Aorta (tissue), 5 donors: ENCODE measurements at places on chromosomes 7 and 10. TPM values are rescaled to one million over a fixed set of nuclear protein-coding genes. Genes with fewer than 3 reads are reported as not detected.
A peak's percentile ranks its signal among the peaks of the same experiment; 100 is the strongest.

DNA sequence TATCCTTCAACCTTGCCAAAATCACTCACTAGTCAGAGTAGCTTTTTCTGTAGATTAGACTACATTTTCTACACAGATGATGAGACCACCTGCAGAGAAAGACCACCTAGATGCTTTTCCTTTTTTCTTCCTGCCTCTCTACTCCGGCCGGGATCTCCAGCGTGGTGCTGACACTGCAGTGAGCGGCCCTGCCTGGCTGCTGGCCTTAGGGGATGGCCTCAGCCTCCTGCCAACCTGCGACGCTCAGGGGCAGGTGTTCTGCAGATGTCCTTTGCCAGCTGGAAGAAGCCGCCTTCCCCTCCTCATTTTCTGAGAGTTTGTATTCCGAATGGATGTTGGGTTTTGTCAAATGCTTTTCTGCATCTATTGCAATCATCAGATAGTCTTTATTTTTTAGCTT, 43.5 kb upstream of the NKX6-2 start:
- no peak overlapping the region for H3K27ac ChIP-seq
- no peaks in the 10 kb centered on the region for H3K4me1 ChIP-seq
- DNase-seq = no peak

DNA sequence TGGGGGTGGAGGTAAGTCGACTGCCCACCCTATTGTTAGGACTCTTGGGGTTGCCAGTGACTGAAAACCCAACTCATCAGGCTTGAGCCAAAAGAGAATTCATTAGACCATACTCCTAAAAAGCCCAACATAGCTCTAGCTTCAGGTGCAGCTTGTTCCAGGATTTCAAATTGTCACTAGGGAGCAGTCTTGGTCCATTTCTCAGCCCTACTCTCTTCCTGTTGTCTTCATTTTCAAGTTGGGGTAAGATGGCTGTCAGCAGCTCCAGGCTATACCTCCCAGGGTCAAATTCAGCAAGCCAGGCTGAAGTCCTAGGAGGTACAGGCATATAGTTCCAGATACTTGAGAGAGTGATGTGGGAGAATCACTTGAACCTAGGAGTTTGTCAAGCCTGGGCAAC, 14.9 kb upstream of the COL13A1 start:
- no peaks in the 10 kb centered on the region for H3K36me3 ChIP-seq
- H3K27me3 ChIP-seq = no peaks in the 10 kb centered on the region
- no peak overlapping the region for H3K27ac ChIP-seq
- DNase-seq = no peak
- H3K4me3 ChIP-seq = no peak overlapping the region
- peaks cover 7% of the 10 kb centered on the region for H3K4me1 ChIP-seq

GRCh38 chr7:20329389-20330238, 1.1 kb upstream of the ITGB8 start:
- H3K27ac ChIP-seq = peak overlapping the region; percentile 12
- peak; percentile 83 for DNase-seq
- H3K4me3 ChIP-seq = peak overlapping the region; percentile 59
- H3K36me3 ChIP-seq = no peaks in the 10 kb centered on the region

- no peaks in the 10 kb centered on the region for H3K27me3 ChIP-seq
- H3K27ac ChIP-seq = no peak overlapping the region
- no peak overlapping the region for H3K4me3 ChIP-seq
- H3K36me3 ChIP-seq = no peaks in the 10 kb centered on the region
- DNase-seq = no peak
Measured at GRCh38 chr10:30011396-30011795, 48.0 kb downstream of the JCAD start.

DNA sequence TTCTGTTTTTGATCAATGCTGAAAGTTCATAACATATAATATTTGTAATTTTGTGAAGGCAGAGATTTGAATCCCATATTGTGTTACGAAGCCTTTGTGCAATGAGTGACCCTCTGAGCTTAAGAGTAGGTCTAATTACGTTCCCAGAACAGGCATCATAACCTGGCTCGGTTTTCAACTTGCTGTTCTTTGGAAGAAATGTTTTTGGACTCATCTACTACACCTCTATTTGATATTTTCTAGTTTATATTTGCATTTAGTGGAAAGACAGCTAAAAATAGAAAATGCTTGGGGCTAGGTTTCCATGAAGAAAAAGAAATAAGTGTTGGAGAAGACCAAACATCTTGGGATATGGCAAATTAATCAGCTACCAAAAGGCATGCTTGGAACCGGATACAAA, 234.8 kb downstream of the AGMO start:
- H3K4me1 ChIP-seq = no peaks in the 10 kb centered on the region
- H3K27ac ChIP-seq = no peak overlapping the region
- H3K36me3 ChIP-seq = no peaks in the 10 kb centered on the region
- H3K27me3 ChIP-seq = no peaks in the 10 kb centered on the region

DNA sequence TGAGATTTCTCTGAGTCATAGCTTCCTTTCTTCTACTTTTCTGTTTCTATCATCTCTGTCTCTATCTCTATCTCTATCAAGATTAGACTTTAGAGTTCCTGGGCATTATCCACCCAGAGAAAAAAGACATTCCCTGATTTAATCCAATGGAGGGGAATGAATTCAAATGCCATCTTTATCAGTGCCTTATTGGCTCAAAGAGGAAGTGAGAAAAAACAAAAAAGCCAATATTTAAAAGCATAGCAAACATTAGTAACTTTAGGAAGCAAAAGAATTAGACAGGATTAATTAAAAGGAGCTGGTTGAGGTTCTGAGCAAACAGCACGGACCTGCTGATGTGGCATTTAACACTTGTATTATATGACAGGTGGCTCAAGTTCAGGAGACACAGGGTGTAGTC, 736.5 kb downstream of the REEP3 start:
- no peak overlapping the region for H3K27ac ChIP-seq
- no peaks in the 10 kb centered on the region for H3K36me3 ChIP-seq
- H3K4me3 ChIP-seq = no peak overlapping the region
- no peaks in the 10 kb centered on the region for H3K27me3 ChIP-seq

DNA sequence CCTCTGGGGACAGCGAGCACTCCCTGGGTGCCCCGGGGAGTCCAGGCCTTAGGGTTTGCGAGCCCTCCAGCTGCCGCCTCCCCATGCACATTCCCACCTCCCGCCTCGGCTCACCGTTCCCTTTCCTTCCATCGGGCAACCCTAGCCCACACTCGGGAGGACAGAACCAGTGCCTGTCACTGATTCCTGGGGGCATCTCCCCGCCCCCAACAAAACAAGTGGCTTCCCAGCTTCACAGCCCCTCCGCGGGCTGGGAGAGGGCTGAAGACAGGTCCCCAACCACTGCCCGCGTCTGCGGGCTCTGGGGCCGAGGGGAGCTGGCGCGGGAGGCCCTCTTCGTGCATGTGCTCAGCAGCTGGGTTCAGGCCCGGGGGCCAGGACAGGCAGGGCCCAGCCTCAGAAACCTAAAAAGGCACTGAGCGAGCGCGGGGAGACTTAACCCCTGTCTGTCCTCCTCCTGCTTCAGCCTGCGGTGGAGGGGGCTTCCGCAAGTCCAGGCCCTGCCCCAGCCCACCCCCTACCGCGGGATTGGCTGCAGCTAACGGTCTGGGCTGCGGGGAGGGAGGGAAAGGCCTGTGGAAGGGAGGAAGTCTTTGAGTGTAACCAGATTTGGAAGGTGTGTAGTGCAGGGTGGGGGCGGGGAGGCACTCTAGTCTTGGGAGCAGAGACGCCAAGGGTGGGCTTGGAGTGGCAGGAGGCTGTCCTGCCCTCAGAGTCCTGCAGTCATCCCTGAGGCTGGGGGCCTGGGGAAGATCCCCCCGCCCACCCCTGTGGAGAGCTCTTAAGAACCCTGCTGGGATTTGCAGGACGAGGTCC, 1.2 kb downstream of the FLNC start:
- H3K27ac ChIP-seq = peak overlapping the region; percentile 7
- peak; percentile 76 for DNase-seq
- no peaks in the 10 kb centered on the region for H3K27me3 ChIP-seq
- H3K4me1 ChIP-seq = no peaks in the 10 kb centered on the region
- H3K36me3 ChIP-seq = no peaks in the 10 kb centered on the region

DNA sequence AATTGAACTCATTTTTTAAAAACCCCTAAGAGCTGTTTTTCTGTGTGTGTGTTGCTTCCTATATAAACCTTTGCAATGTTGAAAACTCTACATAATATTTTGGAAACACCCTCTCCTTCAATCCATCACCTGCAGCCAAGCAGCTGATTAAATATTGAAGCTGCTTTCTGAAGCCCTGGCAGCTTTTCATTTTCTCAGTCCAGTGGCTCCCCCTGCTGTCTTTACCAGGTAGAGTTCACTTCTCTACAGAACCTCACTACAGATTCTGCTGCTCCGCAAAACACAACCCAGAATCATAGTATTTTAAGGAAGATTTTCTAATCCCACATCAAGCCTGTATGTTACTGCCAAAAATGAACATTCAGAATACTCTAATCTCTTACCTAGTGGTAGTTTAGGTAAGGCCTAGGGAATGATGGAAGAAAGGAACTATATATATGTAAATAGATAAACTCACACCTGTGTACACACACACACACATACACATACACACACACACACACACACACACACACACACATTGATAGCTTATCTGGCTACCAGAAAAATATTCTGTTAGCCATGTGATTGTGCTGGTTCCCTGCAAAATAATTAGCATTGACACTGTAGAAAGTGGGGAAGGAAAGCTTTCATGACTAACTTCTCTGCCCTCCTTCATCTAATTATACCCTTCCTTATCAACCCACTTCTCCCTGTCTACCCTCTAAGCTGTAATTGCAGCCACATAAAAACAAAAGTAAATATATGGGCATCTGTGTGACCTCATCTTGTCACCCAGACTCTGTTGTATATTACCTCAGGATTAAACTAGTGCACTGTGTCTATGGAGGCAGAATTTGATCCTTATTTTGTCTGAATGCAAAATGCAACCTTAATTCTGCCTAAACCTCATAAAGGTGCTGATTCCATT, 229.5 kb upstream of the FZD1 start:
- no peaks in the 10 kb centered on the region for H3K4me1 ChIP-seq
- no peaks in the 10 kb centered on the region for H3K36me3 ChIP-seq
- no peak for DNase-seq
- H3K27me3 ChIP-seq = no peaks in the 10 kb centered on the region

GRCh38 chr10:84429926-84430520, 101.6 kb downstream of the CCSER2 start:
- no peak overlapping the region for H3K4me3 ChIP-seq
- no peaks in the 10 kb centered on the region for H3K36me3 ChIP-seq
- peak; percentile 81 for DNase-seq
- no peak overlapping the region for H3K27ac ChIP-seq
- no peaks in the 10 kb centered on the region for H3K27me3 ChIP-seq
- H3K4me1 ChIP-seq = peaks cover 6% of the 10 kb centered on the region

- no peaks in the 10 kb centered on the region for H3K36me3 ChIP-seq
- H3K27ac ChIP-seq = no peak overlapping the region
- no peaks in the 10 kb centered on the region for H3K4me1 ChIP-seq
- no peak for DNase-seq
Measured at GRCh38 chr7:139990571-139991268, 72.0 kb downstream of the PARP12 start.

GRCh38 chr7:91164506-91164905, 99.7 kb upstream of the FZD1 start:
- peaks cover 1% of the 10 kb centered on the region for H3K27me3 ChIP-seq
- H3K36me3 ChIP-seq = no peaks in the 10 kb centered on the region

GRCh38 chr10:13351340-13351915, 3.3 kb upstream of the SEPHS1 start:
- no peaks in the 10 kb centered on the region for H3K4me1 ChIP-seq
- H3K27ac ChIP-seq = no peak overlapping the region
- no peaks in the 10 kb centered on the region for H3K27me3 ChIP-seq
- no peak overlapping the region for H3K4me3 ChIP-seq
- H3K36me3 ChIP-seq = no peaks in the 10 kb centered on the region

DNA sequence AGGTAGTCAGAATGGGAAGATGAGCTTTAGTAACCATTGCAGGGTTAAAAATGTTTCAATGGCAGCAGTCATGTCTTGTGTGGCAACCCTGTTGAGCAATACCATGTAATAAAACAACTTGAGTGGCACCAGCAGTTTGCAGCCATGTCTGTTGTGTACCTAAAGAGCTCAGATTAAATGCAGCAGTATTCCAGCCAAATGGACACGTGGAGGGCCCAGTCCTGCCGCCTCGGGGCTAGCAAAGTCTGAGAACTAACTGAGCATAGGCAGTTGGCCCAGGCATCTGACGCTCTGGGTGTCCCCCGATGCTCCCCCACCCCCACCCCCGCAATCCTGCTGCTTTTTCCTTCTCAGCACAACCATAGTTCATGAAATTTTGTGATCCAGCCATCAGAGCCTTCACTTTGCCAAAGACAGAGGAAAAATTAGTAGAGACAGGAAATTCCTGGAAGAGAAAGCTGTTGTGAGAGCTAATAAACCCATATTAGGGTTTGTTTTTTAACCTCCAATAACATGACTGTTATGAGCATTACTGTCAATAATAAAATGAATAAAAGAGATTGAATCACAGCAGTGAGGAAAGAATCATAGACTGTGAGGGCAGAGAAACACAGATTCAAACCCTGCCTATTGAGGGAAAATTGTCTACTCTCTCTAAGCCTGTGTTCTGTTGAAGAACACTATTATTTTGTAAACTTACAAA, 220.6 kb upstream of the RHOBTB1 start:
- H3K4me1 ChIP-seq = peaks cover 2% of the 10 kb centered on the region
- no peak overlapping the region for H3K27ac ChIP-seq
- no peak overlapping the region for H3K4me3 ChIP-seq

DNA sequence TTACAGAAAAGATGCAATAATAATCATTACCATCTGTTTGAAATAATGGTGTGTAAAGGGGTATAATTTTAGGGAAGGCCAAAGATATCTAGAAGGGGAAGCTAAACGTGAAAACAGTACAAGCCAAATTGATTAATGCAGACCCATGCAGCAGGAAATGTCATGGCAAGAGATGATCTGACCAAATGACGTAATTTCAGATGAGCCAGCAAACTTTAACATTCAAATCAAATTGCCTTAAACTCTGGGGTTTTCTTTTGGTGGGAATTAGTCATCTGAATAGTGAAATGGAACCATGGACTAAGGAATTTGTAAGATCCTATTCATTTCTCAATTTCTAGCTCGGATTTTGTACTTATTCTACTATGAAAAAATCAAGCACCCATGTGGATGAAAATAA, 21.4 kb upstream of the SCIN start:
- DNase-seq = no peak
- no peaks in the 10 kb centered on the region for H3K36me3 ChIP-seq
- H3K27ac ChIP-seq = no peak overlapping the region
- H3K4me1 ChIP-seq = no peaks in the 10 kb centered on the region
- no peak overlapping the region for H3K4me3 ChIP-seq

- no peaks in the 10 kb centered on the region for H3K27me3 ChIP-seq
- no peak overlapping the region for H3K27ac ChIP-seq
- no peaks in the 10 kb centered on the region for H3K36me3 ChIP-seq
- no peak overlapping the region for H3K4me3 ChIP-seq
- DNase-seq = peak; percentile 74
Measured at GRCh38 chr10:44382131-44382858, 2.6 kb downstream of the CXCL12 start.

The TRPV5 gene
- not detected for total RNA-seq

The SNCG gene
- total RNA-seq = 70.0 TPM

The TBX20 gene
- total RNA-seq = not detected
